HCT116 (cell line): ENCODE measurements at places on chromosomes 11 and 22. TPM values are rescaled to one million over a fixed set of nuclear protein-coding genes. Genes with fewer than 3 reads are reported as not detected.

- no peak for DNase-seq
These were observed 618 bp upstream of the CCDC81 start for GRCh38 chr11:86374069-86374468.

DNA sequence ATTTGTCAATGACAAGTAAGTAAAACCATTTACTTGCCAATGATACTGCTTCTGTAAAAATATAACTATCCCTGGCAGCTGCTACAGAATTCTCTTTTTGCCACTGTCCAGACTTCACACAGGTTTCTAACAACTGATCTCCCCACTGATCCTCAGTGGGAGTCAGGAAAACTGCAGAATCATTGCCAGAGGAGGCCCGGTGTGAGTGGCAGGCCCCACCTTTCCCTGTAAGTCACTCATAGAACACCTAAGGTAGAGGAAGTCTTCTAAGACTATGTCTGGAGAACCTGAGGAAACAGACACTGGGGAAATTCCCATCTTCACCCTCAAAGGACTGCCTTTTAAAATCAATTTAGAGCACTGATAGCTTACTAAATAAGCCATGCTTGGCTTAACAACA lies 66.3 kb downstream of the ZC3H12C start:
- DNase-seq = no peak

DNA sequence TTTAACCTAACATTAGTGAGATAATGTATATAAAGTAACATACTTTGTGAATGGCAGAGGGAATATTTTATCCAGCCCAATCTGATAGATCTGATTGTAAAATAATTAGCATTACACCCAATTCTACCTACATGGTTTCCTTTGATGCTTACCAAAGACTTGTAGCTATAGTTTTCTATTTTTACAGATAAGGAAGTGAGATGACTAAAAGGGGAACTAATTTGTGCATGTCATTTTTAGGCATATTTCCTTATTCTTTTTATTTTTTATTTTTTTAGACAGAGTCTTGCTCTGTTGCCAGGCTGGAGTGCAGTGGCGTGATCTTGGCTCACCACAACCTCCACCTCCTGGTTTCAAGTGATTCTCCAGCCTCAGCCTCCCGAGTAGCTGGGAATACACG lies 793.7 kb upstream of the LRRC4C start:
- no peak for DNase-seq

GRCh38 chr22:27625769-27626674 lies 175.5 kb downstream of the MN1 start:
- no peak for DNase-seq

Gene AHNAK
- 239 TPM for total RNA-seq

DNA sequence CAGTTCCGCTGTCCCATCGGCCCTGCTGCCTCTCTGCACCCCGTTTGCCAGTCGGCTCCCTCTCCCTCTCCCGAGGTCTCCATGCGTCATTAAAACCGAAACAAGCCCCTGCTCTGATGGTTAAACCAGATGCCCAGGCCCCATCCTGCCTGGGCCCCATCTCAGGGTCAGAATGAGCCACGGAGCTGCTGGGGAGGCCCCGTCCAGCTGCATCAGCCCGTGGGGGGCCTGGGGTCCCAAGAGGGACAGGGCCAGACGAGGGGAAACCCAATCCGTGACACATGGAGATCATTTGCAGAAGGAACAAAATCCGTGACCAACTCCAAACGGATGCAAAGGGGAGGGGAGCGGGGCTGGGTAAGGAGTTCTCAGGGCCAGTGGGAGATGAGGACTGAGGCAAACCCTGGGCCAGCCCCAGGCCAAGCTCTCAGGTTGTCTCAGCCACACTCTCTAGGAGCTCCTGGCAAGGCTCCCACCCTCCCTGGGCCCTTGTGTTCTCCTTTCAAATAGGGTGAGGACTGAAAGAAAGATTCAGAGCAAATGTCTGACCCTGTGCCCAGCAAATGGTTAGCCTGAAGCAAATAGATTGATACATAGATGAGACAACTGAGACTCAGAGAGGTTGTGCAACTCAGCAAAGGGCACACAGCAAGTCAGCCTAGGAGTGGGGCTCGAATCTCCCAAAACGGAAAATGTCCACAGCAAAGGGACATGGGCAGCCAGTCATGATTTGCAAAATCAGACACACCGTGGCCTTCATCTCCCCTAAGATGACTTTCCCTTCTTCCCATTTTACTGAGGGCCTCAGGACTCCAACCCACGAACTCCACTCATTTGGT lies 162.1 kb downstream of the MN1 start:
- DNase-seq = no peak

GRCh38 chr11:8947230-8947943 lies 4.6 kb upstream of the ASCL3 start:
- DNase-seq = no peak
